ENCODE measurements at places on chromosomes 16 and 17. TPM values are rescaled to one million over a fixed set of nuclear protein-coding genes. Genes with fewer than 3 reads are reported as not detected.

HCRT gene
- total RNA-seq = not detected

NXPH3 gene
- 0.81 TPM for total RNA-seq

C1QTNF8 gene
- not detected for total RNA-seq

EVPLL gene
- total RNA-seq = not detected

Measured in cardiac ventricle fibroblast (primary cell).